8988T (cell line): ENCODE measurements at places on chromosomes 4 and X.

DNA sequence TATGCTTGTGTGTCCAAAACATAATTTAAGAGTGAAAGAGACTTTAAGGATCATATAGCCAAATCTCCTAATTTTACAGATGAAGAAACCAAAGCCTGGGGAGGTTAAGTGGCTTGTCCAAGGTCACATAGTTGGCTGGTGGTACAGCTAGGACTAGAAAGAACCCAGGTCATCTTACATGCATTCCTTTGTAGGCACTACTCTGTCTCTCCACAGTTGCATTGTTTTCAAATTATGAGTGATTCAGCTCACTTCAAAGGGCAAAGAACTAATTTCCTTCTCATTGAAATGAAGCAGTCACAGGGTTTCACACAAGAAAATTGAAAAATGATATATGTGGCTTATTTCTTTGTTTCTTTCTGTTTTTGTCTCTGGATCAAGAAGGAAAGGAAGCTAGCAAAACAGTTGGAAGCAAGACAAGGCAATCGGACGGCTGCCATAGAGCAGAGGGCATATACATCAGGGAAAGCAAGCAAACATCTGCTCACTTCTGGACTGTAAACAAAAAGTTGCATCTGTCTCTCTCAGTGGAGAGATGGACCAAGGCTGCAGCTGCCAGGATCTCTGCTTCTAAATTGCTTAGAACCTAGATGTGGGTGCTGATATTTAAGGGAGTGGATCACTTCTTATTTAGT, 107.5 kb upstream of the AMOT start:
- no peak for DNase-seq

GRCh38 chr4:117610706-117611308, 423.5 kb upstream of the NDST3 start:
- DNase-seq = no peak

GRCh38 chr4:119977076-119977940, 89.3 kb downstream of the MAD2L1 start:
- DNase-seq = no peak

DNA sequence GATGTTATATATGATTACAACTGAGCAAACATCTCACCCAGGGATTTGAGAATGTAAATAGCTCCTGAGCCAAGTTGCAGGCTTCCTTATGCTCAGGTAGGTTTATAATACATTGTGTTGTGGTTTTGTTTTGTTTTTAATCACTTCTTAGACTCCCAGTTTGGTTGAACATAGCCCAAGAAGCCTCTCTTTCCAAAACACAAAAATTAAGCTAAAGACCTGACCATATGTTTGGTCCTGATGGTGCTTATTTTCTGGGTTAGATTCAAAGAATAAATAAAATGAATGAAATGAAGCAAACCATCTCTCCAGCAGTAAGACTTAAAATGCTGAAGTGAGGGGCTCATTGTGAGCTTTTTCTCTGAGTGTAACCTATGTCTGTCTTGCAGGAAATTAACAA, 93.5 kb downstream of the GRXCR1 start:
- no peak for DNase-seq

- DNase-seq = no peak
Measured at GRCh38 chrX:153667281-153667955, 6.2 kb downstream of the PNCK start.

GRCh38 chrX:65587616-65588526, 53.3 kb upstream of the LAS1L start:
- no peak for DNase-seq

- no peak for DNase-seq
Measured at GRCh38 chrX:95640226-95640625, 1044.4 kb upstream of the DIAPH2 start.

GRCh38 chr4:72902354-72902753, 167.2 kb downstream of the COX18 start:
- no peak for DNase-seq

- no peak for DNase-seq
Measured at GRCh38 chr4:95596676-95597075, 47.9 kb upstream of the UNC5C start.

GRCh38 chr4:72896515-72896914, 173.0 kb downstream of the COX18 start:
- DNase-seq = no peak

DNA sequence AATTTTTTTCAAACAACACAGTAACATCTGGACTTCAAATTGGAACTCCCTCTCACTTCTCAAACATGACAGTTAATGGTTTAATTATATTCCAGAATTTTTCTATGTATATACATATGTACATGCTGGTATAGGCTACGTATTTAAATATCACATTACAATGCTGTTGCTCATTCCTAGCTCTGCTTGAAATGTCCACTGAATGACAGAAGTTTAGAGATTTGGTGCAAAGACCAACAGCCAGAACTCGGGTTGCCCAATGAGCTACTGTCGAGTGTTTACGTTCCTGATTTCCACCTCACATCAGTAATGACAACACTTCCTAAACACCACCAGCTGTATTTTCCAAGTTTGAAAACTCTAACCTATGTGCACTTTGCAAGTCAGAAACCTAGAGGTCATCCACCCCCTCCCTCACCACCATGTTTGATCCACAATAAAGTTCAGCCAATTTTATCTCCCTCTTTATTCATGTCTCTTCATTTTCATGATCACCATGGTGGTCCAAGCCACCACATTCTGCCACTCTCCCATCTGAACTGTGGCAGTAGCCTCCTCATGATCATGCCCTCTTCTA, 49.3 kb upstream of the RPL34 start:
- DNase-seq = no peak

DNA sequence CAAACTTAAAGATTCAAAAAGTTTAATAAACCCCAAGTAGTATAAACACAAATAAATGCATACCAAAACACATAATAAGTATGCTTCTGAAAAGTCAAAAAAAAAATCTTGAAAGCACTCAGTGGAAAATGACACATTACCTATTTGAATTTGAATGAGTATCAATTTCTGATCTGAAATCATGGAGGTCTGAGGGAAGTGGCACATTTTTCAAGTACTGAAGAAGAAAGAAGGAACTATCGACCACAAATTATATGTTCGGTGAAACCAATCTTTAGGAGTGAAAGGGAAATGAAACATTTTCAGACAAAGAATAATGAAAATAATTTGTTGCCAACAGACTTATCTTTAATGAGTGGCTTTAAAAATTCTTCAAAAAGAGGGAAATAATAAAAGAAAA, 12.1 kb upstream of the F9 start:
- no peak for DNase-seq

GRCh38 chr4:30116401-30116800, 603.8 kb upstream of the PCDH7 start:
- DNase-seq = no peak

GRCh38 chr4:126604268-126604867, 1028.4 kb upstream of the INTU start:
- no peak for DNase-seq

DNA sequence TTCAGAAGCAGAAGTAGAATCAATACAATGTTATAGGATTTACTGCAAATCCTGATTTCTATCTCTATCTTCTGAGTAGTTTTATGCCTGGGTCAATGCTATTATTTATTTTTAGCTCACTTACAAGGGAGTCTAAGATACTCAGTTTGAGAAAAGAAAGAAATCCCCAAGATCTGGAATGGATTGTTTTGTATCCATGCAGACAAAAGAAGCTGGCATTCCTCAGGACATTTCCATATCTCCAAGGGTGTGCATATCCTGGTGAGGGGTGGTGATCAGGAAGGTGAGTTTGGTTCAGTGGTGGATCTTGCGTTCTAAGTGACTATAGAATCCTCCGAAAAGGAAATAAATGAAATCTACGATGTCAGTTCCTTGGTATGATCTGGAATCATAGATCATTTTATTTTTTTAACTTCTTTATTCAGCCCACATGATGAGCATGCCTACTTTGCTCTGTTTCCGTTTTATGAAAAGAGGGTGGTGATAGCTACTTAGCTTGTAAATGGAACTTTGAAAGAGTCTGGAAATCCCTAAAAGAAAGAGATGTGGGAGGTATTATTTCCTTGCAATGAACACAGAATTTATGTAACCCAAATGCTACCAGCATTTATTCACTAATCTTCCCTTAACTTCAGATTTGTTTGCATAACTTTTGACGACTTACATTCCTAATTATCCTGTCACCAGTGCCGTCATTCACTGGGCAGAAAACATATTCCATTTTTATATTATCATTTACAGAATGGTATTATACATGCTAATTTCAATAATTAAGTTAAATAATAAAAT, 81.1 kb upstream of the RAPGEF2 start:
- no peak for DNase-seq

GRCh38 chr4:84965553-84966381, 723 bp downstream of the WDFY3 start:
- DNase-seq = peak; percentile 32

GRCh38 chrX:70525733-70526132, 81.1 kb downstream of the DLG3 start:
- no peak for DNase-seq

GRCh38 chrX:56733459-56734046, 4.5 kb downstream of the NBDY start:
- DNase-seq = no peak

DNA sequence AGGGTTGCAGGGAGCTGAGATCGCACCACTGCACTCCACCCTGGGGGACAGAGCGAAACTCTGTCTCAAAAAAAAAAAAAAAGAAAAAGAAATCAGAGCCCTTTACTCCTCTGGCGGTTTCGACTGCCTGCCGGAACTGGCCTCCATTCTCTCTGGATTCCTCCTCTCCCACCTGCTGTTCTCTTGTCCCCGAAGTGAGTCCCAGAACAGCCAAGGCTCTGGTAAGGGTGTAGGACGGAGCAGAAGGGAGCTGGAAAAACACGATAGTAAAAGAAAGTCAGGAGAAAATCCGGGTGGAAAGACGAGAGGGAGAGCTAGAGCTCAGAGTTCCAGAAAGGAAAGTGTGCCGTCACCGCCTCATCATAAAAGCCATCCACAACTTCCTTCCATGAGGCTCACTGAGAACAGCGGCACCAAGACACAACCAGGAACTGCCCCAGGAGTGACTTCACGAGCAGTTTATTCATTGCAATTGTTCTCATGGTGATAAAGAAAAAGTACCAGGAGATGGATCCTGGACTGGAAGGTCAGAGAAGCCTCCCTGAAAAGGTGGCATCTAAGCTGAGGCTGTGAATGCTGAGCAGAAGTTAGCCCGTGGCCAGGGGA, 12.3 kb downstream of the TLR3 start:
- DNase-seq = no peak

- DNase-seq = no peak
Measured at GRCh38 chr4:37588150-37588549, 98.0 kb downstream of the RELL1 start.

- DNase-seq = no peak
Measured at GRCh38 chr4:132275583-132276121, 873.4 kb upstream of the PCDH10 start.
